ENCODE measurements at places on chromosomes 16 and 17. TPM values are rescaled to one million over a fixed set of nuclear protein-coding genes. Genes with fewer than 3 reads are reported as not detected.

The KRTAP9-2 gene
- not detected for polyA plus RNA-seq

The CHST6 gene
- 1.1 TPM for polyA plus RNA-seq

GRCh38 chr17:49260011-49260816 is 29.6 kb upstream of the PHOSPHO1 start:
- DNase-seq = no peak

- DNase-seq = no peak
These were observed 148.6 kb downstream of the SDK2 start for GRCh38 chr17:73495641-73496040.

Measured in left renal pelvis (tissue), 4 donors.